ENCODE measurements at places on chromosomes 12 and 14.
A peak's percentile ranks its signal among the peaks of the same experiment; 100 is the strongest.

DNA sequence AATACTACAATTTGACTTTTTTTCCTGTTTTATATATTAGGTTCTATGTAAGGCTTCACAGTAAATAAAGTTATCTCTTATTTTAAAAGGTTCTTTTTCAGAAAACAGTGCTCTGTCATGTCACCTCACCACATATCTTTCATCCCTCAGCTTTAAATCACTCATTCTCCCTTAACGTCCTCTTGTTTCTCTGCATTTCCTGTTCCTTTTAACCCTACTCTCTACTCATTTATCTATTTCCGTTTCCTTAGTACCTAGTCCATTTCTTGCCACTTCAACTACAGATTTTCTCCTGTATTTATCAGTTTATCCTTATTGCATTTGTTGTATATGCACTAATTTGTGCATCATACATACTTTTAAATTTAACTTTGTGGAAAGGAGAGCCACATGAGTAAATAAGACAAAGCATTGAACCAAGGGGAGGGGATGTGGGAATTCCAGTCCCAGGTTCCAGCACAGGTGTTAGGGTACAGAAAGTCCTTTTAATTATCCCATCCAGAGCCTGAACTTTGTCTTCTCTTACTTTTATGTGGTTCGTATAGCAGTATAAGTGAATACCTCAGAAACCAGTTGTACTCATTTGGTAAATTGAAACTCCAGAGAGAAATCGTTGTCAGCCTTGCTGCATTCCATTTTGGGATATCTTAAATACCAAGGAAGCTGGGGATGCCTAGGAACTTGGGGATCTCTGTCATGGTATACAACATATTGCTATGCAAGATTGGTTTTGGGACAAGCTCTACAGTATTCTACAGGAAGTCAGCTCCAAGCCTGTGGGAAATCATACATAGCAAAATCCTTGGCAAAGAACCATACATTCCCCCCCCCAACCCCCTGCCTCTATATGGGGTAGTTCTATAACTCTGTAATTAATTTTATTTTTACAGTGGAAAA, 120.5 kb downstream of the DIP2B start:
- no peak for DNase-seq

DNA sequence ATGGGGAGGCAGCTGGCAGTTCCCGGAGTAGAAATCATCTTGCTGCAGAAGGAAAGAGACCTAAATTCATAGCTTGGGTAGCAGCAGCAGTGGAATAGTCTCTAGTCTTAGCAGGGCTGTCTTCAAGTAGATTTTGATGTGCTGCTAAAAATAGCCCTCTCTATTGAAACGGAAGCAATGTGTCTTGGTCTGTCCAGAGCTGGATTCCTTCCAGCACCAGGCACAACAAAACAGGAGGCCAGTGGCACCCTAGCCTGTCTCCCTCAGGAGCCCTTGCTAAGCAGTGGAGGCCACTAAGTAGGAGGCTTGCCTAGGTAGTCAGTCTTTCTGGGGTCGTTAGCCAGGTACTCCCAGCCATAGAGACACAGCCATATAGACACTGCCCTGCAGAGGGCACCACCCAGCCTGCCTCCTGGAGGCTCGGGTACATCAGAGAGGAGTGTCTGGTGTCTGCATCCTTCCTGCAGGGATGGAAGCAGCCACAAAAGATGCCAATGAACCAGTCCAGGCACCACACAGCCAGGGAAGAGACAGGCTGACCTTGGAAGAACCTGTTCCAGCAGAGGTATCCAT, 97.5 kb downstream of the CRACR2A start:
- no peak for DNase-seq

GRCh38 chr14:105889666-105890473, 363.5 kb downstream of the TMEM121 start:
- peak; percentile 42 for DNase-seq

DNA sequence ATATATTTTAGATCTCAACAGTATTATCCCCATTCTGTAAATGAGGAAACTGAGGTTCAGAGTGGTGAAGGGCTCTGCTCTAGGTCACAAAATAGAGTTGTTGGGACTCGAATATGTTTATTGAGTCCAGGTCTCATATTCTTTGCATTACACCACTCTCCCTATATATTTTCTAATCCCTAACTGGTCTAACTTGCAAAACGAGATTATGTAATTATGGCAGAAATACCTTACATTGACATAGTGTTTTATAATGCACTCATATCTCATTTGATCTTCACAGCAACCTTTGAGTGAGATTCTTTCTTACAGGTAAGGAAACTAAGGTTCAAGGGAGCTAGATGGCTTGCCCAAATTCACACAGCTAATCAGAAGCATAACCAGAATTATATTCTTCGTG, 106.9 kb upstream of the LRIG3 start:
- DNase-seq = no peak

GRCh38 chr14:67666750-67667449, 7.5 kb downstream of the VTI1B start:
- no peak for DNase-seq

- no peak for DNase-seq
These were observed 125.4 kb downstream of the STXBP6 start for GRCh38 chr14:24924544-24924943.

GRCh38 chr14:34911209-34912150, 36.3 kb upstream of the BAZ1A start:
- DNase-seq = no peak

GRCh38 chr12:131133994-131134393, 180.3 kb downstream of the ADGRD1 start:
- no peak for DNase-seq

DNA sequence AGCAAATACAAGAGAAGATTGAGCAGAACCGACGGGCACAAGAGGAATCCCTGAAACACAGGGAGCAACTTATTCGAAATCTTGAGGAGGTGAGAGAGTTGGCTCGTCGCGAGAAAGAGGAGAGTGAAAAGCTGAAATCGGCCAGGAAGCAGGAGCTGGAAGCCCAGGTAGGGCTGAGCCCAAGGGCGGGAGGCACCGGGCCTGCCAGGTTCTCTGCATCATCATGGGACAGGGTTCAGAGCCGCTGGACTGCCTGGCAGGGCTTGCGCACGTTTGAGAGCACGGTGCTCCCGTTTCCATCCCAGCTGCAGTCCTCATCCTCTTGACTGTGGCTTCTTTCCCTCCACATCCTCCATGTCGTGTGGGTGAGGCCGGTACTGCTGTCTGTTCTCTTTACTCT, 14.4 kb downstream of the TCHP start:
- DNase-seq = no peak

- no peak for DNase-seq
These were observed 150.2 kb downstream of the CCDC91 start for GRCh38 chr12:28340261-28341045.

DNA sequence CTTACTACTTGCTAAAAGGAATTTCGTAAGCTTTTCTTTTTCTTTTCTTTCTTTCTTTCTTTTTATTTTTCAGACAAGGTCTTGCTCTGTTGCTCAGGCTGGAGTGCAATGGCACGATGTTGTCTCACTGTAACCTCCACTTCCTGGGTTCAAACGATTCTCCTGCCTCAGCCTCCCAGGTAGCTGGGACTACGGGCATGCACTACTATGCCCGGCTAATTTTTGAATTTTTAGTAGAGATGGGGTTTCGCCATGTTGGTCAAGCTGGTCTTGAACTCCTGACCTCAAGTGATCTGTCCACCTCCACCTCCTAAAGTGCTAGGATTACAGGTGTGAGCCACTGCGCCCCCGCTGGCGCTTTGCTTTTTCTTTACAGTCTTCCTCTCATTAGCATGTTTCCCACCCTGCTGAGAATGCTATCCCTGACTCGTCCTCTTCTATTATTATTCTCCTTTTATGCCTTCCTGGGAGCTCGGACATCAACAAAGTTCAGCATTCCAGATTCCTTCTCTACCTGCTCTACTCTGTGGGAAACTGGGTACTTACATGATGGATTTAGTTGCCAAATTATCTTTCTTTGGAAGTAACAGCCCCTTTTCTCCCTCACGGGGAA, 3.1 kb downstream of the MTHFD1 start:
- no peak for DNase-seq

DNA sequence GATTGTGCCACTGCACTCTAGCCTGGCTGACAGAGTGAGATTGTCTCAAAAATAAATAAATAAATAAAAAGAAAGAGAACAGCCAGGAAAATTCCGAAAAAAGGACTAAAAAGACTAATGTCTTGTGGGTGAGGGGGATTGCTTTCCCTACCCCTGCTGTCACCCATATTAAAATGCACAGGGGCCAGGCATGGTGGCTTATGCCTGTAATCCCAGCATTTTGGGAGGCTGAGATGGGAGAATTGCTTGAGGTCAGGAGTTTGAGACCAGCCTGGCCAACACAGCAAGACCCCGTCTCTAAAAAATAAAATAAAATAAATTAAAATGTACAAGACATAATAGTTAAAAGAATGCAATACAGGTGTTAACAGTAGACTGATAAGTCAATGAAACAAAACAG, 6.1 kb downstream of the DHRS1 start:
- no peak for DNase-seq

GRCh38 chr12:4483885-4484823, 38.5 kb upstream of the FGF6 start:
- DNase-seq = no peak
